ENCODE measurements at places on chromosomes 7 and 10.

- DNase-seq = no peak
These were observed 131.1 kb upstream of the MGMT start for GRCh38 chr10:129335942-129336341.

DNA sequence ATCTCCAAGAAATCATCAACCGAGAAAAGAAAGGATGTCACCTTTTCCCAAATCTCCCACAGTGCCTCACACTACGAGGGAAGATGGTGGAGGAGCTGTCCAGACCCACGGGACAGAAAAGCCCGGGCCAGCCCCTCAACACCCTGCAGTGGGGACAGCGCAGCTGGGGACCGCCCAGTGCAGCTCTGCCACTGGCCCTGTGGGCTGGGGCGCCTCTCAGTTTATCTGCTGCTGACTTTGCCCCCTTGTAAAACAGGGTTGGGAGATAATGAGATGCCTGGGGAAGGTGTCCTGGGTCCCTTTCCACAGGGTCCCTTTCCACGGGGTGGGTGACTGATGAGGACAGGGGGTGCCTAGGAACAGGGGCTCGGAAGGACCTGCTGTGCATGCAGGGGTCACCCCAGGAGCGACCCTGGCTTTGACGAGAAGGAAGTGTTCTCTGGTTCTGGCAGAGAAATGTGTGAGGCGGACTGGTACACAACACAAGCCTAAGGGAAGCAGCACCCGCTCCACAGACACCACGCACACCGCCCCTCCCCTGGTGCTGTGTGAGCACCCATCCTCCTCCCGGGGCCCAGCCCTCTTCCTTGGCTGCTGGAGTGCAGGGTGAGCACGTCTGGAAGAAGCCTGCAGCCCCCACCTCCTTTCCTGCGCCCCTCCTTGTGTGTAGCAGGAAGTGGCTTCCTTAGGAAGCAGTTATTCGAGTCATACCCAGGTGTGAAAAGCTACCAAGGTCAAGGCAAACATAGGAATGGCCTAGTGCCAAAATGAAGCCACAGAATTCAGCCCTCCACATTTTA lies 339.9 kb downstream of the DNAJB6 start:
- no peak for DNase-seq

DNA sequence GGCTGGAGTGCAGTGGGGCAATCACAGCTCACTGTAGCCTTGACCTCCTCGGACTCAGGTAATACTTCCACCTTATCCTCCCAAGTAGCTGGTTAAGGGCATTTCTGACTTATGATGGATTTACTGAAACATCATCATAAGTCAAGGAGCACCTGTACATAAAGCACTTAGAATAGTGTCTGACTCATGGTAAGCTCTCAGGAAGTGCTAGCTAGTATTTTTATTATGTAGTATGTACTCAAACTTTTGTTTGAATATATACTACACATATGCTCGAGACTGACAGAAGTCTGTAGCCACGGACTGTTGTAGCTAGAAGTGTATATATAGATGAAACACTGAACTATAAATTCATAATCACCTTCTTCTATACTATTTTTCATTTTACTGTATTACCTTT lies 107.5 kb upstream of the DNAJB12 start:
- no peak for DNase-seq

DNA sequence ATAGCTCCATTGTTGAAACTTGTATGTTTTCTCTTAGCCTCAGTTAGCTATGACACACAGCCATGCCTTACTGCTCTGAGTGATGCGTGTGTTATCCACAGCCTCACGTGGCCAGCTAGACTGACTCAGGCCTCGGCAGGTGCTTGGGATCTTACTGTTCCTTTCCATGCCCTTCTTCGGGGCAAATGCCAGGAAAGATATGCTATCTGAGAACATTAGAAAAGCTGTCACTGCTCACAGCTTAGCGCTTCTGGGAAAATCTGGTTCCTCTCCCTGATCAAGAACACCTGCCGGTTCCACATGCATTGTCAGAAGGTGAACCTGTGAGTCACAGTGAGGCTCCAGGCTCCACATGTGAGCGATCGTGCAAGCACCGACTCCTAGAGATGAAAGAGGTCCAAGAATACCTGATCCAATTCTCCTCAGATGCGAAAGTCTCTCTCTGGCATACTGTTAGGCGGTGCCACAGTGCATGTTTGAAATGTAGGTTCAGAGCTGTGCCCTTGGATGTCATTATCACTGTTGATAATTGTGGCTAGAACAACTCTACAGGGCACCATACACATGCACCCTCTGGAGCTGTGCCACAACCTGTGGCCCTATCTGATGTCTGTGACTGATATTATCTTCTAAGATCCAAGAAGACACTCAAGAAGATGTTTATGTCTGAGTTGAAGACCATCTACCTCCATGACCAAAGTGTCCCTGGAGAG lies 247.8 kb upstream of the IGFBP3 start:
- no peak for DNase-seq

- no peak for DNase-seq
These were observed 3.2 kb downstream of the CYP3A7 start for GRCh38 chr7:99731638-99732374.

DNA sequence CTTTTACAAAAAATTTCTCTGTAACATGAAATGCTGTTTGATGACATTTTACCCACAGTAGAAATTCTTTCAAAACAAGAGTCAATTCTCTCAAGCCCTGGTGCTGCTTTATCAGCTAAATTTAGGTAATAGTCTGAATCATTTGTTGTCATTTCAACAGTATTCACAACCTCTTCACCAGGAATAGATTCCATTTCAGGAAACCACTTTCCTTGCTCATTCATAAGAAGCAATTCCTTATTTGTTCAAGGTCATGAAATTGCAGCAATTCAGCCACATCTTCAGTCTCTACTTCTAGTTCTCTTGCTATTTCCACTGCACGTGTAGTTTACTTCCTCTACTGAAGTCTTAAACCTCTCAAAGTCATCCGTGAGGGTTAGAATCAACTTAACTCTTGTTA lies 14.1 kb downstream of the STAG3 start:
- no peak for DNase-seq

DNA sequence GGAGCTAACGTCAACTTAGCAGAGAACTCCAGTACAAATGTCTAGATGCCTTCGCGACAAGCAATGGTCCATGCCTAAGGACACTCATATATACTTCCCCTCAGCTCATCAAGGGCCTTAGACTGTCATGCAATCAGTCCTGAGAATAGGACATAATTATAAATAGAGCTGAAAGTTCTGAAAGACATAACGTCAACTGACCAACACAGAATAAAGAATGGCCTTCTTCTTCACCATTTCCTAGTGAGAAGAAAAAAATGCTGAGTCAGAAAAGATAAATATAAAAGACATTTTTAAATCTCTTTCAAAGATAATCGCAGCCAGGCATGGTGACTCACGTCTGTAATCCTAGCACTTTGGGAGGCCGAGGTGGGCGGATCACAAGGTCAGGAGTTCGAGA lies 83.2 kb downstream of the ARMH3 start:
- no peak for DNase-seq

GRCh38 chr10:21260066-21260465 lies 265.4 kb downstream of the SKIDA1 start:
- no peak for DNase-seq

DNA sequence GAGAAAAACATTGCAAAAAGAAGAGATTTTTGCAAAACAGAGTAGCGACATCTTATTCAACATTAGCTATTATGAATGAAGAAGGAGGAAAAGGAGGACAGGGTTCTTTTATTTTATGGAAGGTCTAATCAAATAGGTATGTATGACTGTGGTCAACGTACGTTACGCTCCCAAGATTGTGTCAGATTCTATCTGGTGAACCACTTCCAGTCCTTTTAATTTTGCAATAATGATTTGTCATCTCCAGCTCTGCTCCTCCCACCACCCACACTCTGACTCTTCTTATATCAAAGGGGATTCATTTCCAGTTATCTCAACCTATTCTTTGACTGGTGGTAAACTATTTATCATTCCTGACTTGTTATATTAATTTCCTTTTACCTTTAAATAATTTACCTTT lies 259.9 kb downstream of the CACNA2D1 start:
- no peak for DNase-seq

GRCh38 chr10:75375838-75376237 lies 25.7 kb downstream of the ZNF503 start:
- no peak for DNase-seq

DNA sequence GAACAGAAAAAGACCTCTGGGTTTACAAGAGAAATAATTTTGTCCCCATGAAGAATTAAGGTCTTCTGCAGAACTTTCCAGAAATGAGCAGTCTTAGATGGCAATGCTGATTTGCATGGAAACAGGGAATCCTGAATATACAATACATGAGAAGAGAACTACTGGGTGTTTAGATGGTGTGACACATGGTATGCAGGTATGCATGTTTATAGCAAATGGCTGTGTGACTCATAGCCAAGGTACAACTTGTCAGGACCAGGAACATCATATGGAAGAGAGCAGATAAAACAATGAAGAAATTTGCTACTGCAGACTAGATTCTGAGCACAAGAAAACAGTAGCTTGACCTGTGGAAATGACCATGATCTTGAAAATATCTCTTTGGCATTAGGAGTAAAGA lies 907.8 kb downstream of the GATA3 start:
- DNase-seq = no peak

GRCh38 chr10:89351780-89352597 lies 24.2 kb downstream of the IFIT3 start:
- DNase-seq = peak; percentile 94

- DNase-seq = no peak
These were observed 39.1 kb upstream of the TMEM236 start for GRCh38 chr10:17712717-17713471.

DNA sequence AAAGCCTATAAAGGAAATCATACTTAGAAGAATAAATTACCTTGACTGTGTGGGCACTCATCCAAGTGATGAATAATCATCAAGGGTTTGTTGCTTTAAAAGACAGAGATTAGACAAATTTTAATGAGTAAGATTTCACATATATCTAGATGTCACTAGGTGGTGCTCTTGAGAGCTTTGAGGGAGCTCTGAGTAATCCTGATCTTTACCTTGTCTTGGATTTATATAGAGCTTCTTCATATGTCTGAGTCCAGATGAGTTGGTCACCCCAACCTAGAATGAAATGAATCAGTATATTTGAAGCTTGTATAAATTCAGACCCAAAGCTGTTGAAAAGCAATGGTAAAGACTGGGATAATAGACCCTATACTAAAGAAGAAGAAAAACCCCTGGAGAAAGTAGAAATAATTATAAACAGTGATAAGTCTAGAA lies 3.7 kb downstream of the AGR2 start:
- peak; percentile 51 for DNase-seq

DNA sequence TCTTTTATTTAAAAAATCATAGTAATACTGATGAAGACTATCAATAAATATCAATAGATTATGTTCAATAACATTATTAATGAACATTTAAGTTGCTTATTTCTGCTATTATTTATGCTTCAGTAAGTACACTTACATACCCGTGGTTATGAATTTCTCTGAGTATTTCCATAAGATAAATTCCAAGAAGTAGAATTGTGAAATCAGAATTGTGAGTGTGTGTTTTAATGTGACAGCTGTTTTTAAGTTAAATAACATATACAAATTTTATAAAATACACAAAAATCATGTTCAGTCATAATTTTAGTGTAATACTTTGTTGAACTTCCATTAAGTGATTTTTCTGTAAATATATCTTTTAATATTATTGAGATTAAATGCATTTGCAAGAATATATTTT lies 37.5 kb upstream of the SEMA3E start:
- DNase-seq = no peak

- no peak for DNase-seq
These were observed 79.3 kb upstream of the ST8SIA6 start for GRCh38 chr10:17533731-17534130.

GRCh38 chr10:126955396-126955795 lies 50.2 kb downstream of the DOCK1 start:
- DNase-seq = no peak

DNA sequence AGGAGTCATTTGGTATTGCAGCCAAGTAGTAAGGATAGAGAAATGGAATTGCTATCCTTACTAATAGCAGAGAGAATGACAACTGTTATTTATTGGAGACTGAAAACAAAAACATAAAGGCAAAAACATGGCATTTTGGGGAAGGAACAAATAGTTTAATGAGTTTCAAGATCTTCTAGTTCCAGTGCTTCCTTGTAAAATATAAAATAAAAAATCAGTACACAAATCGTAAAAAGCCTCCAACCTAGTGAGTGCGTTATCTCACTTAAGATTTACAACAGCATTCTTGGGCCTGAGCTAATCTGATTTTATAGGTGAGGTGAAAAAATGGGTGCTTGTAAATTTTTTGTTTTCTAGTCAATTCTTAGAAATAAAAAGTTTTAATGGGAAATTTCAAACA lies 3.3 kb downstream of the RBM33 start:
- DNase-seq = no peak

DNA sequence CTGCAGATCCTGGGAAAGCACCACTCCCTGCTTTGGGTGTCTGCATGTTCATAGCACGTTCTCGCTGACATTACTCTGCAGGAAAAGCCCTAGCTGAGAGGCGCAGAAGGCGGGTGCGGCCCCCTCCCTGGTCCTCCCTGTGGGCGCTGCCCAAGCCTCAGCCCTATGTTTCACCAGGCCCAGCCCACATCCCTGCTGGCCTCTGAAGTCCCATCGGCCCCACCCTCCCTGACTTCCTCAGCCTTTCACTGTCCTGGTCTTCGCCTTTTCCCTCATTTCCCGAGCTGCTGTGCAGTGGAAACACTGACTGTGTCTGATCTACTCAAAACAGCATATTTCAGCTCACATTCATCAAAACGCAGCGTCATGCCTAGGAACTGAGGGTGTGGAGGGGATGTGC lies 36.3 kb upstream of the DIP2C start:
- DNase-seq = no peak

GRCh38 chr7:44388089-44388970 lies 62.9 kb upstream of the CAMK2B start:
- no peak for DNase-seq

GRCh38 chr10:14820010-14820774 lies 17.6 kb downstream of the CDNF start:
- peak; percentile 63 for DNase-seq

GRCh38 chr10:29874606-29875269 lies 184.6 kb downstream of the JCAD start:
- no peak for DNase-seq

GRCh38 chr7:96183163-96183670 lies 138.7 kb downstream of the SLC25A13 start:
- DNase-seq = no peak

Data from fibroblast of the conjunctiva (primary cell).